ENCODE measurements at places on chromosomes 4 and X.

DNA sequence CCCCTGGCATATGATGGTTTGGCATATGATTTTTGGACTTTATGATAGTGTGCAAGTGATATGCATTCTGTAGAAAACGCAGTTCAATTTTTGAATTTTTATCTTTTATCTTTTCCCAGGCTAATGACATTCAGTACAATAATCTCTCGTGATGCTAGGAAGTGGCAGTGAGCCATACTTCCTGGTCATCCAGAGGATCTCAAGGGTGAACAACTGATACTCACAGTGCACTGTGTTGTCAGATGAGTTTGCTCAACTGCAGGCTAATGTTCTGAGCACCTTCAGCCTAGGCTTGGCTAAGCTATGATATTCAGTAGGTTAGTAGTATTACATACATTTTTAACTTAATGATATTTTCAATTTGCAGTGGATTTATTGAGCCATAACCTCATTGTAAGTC lies 405.3 kb downstream of the PCDH7 start:
- DNase-seq: no peak

GRCh38 chrX:145464650-145465049 lies 217.3 kb downstream of the SPANXN1 start:
- DNase-seq: no peak

DNA sequence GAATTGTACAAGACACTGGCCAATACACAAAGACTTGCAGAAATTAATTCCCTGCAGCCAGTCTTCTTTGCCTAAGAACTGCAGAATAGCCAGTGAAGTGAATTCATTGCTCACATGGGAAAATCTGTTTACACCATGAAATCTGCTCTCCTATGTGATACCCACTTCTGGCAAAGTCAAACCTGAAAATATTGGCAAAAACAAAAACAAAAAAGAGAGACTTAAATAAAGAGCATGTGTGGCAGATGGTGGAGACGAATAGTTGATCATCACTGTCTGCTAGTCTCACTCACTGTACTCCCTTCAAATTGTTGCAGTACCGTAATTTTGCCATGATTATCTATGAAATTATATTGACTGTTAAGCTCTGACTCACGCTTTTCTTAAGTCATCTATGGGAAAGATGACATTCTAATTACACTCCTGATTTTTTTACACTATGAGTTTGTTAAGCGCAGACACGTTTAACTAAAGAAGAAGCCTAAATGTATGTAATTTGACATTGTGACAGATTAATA lies 406.8 kb downstream of the PCDH7 start:
- no peak for DNase-seq

DNA sequence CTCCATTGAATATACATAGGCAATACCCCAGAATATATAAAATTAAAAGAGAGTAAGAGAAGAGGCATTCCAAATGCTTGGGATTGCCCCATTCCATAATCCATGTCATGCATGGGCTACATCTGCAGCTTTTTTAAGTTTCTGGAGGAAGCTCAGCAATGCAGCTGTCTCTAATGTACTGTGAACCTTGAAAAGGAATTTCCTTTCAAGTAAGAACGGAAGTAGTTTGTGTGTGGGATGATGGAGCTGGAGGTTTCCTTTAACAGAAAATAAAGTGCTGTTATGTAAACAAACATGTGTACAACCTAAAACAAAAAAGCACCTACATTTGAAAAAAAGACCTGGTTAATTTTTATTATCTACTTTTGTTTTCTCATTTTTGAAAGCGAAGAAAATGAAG lies 303.5 kb downstream of the BMPR1B start:
- no peak for DNase-seq

GRCh38 chr4:48489683-48490011 lies 405 bp upstream of the ZAR1 start:
- DNase-seq: no peak

DNA sequence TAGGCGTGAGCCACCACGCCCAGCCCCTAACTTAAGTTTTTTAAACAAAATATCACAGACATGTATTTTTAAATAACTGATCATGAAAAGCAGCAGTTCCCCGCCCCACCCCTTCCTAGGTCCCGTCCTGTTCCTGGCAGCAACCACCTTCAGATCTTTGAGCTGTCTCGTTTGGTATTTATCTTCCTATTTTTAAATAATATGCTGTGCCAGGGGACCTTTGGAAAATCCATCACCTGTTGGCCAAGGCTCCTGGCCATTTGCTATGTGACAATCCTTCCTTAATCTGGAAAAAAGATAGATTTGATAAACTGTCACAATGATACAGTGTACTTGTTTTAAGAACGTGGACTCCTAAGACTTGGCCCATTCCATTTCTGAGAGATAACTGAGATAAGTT lies 10.7 kb downstream of the GATB start:
- DNase-seq: no peak

DNA sequence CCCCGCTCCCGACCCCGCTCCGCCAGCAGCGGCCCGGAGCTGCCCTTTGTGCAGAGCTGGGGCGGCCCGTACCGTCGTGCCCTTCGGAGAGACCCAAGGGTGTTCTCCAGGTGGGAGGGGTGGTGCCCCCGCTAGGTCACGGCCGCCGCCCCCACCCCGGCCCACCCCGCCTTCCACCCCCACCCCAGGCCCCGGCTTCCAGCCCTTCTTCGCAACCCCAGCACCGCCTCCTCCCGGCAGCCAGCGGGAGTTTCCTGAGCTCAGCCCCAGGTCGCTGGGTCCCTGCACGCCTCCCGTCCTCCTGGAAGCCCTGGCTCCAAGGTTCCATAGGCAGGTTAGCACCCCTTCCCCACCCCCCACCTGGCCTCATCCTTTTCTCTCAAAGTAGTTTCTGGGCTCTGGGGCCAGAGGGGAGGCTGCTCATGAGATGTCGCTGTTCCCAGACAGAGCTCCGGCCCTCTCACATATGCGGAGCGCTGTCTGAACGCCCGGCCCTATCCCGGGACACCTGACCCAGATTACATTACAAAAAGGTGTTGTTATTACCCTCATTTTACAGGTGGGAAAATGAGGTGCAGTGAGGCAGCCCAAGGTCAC lies 25.2 kb upstream of the FGFR3 start:
- peak; percentile 10 for DNase-seq

GRCh38 chr4:97841512-97841911 lies 301.8 kb downstream of the STPG2 start:
- DNase-seq: no peak

- no peak for DNase-seq
These were observed 52.3 kb upstream of the HOPX start for GRCh38 chr4:56733352-56733751.

DNA sequence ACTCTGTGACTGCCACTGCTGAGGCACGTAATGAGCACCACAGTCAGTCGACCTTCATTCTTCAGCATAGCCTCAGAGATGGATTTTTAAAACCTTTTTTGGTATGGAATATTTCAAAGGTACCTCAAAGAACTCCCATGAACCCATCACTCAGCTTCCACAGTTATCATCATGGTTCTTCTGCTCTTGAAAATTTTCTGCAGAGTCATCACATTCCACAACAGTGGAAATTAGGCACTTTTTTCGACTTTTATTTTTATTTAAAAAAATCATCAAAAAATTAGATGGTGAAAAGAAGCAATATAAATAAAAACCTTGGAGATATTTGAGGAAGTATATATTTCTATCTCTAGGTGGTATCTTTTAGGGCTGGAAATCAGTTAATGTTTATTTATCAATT lies 37.5 kb downstream of the TBC1D19 start:
- DNase-seq: no peak

- no peak for DNase-seq
These were observed 121.0 kb downstream of the PPA2 start for GRCh38 chr4:105352826-105353225.

Data from fibroblast of the conjunctiva (primary cell).